ENCODE measurements at places on chromosomes 16 and 17. TPM values are rescaled to one million over a fixed set of nuclear protein-coding genes. Genes with fewer than 3 reads are reported as not detected.

Gene SOX8
- total RNA-seq = 0.61 TPM

Gene CD300LB
- not detected for total RNA-seq

Gene C17orf113
- total RNA-seq = 0.05 TPM

Gene CACNG1
- total RNA-seq = not detected

Gene SMTNL2
- total RNA-seq = not detected

Gene NOL3
- 22.9 TPM for total RNA-seq

Gene CRYBA1
- not detected for total RNA-seq

Gene MRC2
- total RNA-seq = 1.6 TPM

Gene UNK
- 26.0 TPM for total RNA-seq

Gene STRADA
- total RNA-seq = 59.4 TPM

Gene CFAP119
- 4.4 TPM for total RNA-seq

Gene ZNF205
- total RNA-seq = 0.15 TPM

Gene PHOSPHO1
- total RNA-seq = not detected

Gene MILR1
- total RNA-seq = 0.37 TPM

Gene KRT17
- 0.24 TPM for total RNA-seq

Gene CDRT15
- not detected for total RNA-seq
